Heart right ventricle (tissue), 16 donors: ENCODE measurements at places on chromosomes 7 and 10.

GRCh38 chr10:43160046-43160920, 22.0 kb downstream of the CSGALNACT2 start:
- DNase-seq, result no peak

- DNase-seq, result no peak
Observed at GRCh38 chr10:14624600-14624999, 150.1 kb downstream of the FAM107B start.

DNA sequence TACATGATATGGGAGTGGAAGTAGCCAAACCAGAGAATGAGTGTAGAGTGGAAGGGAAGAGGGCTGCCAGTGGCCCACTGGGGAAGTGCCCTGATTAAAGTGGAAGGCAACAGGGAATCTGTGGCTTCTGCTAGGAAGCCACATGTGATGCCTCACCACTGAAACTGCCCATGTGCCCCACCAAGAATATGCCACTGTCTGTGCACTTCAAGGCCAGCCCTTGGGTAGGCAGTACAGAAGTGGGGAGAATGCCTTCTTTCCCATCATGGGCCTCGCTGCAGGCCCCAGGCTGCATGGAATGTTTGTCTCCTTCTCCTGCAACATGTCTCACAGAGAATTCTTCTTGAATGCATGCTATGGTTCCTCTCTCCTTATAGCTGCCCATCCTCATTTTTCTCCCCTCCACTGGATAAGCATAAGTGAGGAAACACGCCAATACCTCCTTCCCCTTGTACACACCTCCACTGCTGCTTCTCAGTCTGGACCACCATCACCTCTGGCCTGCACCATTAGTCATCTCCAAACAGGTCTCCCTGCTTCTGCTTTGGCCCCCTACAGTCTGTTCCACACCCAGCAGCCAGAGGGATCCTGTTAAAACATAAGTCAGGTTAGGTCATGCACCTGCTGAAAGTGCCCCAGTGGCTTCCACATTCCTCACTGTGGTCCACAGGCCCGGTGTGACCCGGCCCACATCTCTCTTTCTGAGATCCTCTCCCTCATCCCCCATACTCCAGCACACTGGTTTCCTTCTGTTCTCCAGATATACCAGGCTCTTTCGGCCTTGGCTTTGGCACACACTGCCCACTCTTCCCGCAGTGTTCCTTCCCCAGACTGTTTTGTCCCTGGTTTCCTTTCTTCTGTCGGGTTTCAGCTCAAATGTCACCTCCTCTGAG, 37.1 kb downstream of the SNX10 start:
- no peak for DNase-seq

GRCh38 chr7:127770885-127771284, 118.9 kb downstream of the SND1 start:
- DNase-seq, result no peak

GRCh38 chr10:132110713-132111112, 45.0 kb downstream of the JAKMIP3 start:
- no peak for DNase-seq

DNA sequence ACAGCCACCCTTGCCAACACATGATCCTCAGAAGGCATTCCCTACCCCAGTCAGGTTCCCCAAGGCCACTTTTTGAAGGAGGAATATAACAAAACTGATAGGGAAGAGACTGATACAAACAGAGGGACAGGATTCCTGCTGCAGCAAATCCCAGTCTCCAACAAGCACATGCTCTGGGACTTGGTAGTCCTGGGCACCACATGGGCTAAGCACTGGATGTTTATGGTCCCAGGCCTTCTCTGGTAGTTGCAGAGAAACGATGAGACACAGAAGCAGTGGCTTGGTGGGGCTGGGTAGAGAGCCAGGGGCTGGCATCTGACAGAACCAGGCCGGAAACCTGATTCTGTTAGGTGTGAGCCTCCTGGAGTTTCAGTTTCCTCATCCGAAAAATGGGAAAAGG, 3.2 kb downstream of the VSTM4 start:
- no peak for DNase-seq

GRCh38 chr10:130516141-130516735, 380.0 kb downstream of the GLRX3 start:
- DNase-seq, result no peak
